GM12891 (cell line): ENCODE measurements at places on chromosomes 2 and 18.

DNA sequence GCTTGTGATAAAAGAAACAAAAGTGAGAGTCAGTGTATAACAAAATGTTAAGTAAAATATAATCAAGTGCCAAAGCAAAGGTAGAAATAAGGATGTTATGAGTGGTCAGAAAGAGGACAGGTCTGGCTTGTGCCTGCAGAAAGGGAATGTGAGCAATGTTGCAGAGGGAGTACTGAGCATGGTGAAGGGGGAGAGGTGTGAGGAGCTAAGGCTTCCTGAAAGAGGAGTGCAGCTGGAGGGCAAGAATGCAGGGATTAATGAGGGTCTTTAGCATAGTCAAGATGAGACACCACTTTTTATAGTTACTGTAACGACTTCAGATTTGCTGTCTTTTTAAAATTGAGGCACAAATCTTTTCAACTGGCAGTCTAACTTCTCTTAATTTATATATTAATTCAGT lies 22.0 kb upstream of the FIGN start:
- DNase-seq: no peak

GRCh38 chr2:15858466-15858865 lies 81.9 kb upstream of the MYCN start:
- no peak for DNase-seq

DNA sequence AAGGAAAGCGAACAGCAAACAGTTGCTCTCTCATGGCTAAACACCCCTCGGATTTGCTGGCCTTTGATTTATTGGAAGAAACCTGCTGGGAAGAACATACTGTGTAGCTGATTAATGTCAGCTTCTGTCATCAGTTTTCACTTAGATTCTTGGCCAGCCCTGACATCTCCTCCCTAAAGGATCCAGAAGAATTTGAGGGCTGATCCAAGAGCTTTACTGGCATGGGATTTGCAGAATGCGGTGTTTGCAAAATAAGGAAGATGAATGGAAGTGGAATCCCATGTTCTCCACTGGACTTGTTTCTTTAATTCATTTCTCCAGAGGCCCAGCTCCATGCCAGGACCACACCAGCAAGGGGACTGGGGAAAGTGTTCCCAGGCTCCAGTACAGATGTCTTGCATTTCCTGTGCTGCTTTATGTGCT lies 80.5 kb downstream of the RDH14 start:
- no peak for DNase-seq

DNA sequence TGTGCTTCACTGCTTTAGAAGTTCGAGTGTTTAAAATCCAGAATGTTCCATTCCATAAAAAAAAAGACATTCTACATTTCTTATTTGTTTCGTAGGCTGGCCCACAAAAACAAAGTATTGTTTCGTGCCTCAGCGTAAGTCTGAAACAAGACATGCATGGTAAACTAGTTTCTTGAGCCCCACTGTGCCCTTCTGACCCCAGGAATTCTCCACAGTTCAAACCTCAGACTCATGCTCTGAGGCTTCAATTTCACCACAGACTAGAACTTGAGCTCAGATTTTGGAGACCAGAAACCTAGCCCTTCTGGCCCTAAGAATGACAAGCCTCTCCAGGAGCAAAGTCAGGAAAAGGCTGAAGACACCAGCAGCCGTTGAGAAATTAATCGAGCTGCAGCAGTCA lies 151.5 kb downstream of the SLC8A1 start:
- no peak for DNase-seq

DNA sequence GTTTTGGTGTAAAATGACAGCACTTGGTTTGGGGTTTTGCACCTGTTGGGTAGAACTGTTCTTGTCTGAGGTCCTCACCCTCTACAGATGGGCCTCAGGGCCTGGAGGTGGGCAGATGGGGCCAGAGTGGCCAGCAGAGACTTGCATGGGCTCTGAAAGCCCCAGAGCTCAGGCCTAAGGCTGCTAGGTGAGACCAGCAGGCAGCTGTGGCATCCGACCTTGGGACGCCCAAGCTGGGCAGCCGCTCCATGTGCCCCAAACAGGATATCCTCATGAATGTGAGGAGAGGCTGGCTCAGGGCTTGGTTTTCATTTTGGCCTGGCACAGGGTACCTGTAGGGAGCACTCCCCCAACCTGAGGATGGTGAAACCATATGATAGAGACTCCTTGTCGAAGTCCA lies 38.3 kb downstream of the GBX2 start:
- no peak for DNase-seq

- DNase-seq: no peak
Observed at GRCh38 chr18:75343389-75343788, 84.1 kb downstream of the SMIM21 start.

DNA sequence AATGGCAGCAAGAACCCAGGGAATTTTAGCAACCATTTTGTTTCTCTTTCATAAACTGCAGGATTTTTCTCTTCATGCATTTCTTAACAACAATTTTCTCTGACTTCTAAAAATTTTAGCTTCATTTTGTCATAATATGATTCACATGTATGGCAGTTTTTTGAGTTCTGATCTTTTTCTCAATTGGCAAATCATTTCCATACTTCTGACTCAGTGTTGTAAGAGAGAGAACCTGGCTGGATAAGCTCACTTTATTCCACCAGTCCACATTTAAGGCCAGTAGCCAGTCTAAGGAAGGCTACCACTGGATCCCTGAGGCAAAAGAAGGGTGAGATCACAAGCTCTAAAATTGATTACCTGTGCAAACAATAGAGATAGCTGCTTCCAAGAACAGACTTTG lies 42.8 kb upstream of the COL3A1 start:
- DNase-seq: no peak

DNA sequence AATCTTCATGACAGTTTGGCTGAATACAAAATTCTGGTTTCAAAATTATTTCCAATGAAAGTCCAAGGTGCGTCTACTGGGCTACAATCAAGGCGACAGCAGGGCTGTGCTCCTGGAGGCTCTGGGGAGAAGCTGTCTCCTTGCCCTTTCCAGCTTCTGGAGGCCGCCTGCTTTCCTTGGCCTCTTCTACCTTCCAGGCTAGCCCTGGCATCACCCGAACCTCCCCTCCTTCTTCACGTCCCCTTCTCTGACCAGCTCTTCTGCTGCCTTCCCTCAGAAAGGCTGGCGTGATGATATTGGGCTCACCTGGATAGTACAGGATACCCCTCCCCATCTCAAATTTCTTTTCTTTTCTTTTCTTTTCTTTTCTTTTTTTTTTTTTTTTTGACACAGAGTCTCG lies 115.5 kb downstream of the KCNF1 start:
- DNase-seq: no peak

DNA sequence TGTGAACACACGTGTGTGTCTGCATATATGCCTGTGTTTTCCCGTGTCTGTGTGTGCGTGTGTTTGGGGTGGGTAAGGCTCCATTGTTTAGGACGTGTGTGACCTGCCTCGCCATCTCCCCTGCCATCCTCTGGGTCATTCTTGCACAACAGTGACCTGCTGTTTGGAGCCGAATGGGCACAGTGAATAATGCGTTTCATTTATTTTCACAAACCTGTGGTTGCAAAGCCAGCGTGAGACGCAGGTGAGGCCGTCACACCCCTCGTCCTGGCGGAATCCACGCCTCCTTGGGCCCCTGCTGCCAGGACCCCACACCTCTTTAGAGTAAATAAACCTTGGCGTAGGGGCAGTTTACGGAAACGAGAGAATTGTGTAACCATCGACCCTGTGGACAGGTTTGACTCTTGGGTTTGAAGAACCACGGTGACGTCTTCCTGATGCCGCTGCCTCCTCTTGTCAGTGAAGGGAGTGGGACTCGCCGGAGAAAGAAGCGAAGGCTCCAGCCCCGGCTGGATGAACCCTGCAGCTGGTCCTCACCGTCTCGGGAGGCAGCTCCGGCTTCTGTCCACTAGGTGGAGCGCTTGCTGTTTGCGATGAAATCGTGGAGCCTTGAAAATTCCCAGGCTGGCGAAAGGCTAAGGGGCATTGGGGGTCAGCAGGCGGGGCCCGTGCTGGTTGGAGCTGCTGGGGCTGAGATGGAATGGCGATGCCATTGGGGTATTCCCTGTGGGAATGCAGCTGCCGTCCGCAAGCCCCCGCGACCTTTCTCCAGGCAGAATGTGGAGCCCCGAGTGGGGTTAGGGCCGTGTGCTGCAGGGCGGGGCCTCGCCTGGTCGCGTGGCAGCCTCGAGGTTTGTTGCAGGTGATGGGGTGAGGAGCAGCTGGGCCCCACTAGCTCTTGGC lies 81.1 kb downstream of the RTP5 start:
- peak; percentile 84 for DNase-seq

DNA sequence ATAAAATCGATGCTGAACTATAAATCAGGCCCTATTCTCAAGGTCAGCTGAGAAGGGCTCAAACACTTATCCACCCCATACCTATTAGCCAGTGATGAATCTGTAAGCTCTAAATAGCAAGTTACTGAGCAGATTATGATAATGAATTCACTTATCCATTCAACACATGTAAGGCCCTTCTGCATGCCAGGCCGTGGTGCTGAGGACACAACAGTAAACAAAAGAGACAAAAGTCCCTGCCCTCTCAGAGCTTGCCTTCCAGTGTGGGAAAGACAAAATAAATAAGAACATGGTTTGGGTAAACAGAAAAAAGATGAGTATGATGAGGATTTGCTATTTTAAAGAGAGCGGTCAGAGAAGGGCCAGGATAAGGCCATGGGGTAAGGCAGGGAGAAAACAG lies 11.7 kb downstream of the TTC32 start:
- no peak for DNase-seq

DNA sequence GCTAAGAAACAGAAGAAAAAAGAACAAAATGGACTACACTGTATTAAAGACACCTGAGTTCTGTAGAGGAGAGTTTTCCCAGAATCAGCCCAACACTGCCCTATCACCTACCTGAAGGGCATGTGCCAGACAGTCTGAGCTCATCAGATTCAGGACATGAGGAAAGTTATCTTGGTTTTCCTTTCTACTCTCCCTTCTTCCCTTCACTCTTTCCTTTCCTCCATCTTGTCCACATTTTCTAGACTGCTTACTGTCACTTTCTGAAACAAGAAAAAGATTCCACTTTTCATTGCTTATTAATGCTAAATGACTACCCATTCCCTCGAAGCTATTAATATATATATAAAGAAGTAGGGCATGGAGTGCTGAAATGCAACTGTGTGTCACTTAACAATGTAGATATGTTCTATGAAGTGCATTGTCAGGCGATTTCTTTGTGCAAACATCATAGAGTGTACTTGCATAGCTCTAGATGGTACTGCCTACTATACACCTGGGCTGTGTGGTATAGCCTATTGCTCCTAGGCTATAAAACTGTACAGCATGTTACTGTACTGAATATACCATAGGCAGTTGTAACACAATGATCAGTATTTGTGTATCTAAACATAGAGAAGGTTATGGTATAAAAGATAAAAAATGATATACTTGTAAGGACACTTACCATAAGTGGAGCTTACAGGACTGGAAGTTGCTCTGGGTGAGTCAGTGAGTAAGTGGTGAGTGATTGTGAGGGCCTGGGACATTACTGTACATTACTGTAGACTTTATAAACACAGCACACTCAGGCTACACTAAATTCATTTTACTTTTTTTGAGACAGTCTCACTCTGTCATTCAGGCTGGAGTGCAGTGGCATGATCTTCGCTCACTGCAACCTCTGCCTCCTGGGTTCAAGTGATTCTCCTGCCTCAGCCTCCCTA lies 145.5 kb upstream of the ITGA6 start:
- no peak for DNase-seq

DNA sequence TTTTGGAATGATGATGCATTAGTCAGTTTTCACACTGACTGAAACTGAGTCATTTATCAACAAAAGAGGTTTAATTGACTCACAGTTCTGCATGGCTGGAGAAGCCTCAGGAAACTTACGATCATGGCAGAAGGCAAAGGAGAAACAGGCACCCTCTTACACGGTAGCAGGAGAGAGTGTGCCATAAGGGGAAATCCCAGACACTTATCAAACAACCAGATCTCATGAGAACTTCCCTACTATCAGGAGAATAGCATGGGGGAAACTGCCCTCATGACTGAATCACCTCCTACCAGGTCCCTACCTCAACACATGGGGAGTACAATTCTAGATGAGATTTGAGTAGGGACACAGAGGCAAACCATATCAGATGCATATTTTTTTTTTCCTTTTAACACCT lies 504.5 kb upstream of the VRK2 start:
- no peak for DNase-seq

DNA sequence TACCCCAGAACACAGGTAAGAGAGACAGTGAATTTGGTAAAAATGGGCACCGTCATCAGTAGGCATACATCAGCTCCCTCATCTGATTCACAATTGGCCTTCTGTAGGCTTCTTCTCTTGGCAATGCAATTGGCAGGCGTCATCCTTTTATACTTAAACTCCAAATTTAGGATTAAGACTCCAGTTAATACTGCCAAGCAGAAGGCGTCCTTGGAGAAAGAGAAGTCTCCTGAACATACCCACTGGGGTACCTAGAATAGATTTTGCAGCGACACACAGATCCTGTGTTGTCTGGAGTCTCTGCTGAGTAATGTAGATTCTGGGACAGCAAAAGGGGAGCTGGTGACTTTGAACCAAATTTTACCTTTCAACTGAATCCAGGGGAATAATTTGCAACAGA lies 592 bp upstream of the METAP1D start:
- no peak for DNase-seq

- DNase-seq: peak; percentile 39
Observed at GRCh38 chr2:96267159-96267971, 1.3 kb downstream of the CIAO1 start.

DNA sequence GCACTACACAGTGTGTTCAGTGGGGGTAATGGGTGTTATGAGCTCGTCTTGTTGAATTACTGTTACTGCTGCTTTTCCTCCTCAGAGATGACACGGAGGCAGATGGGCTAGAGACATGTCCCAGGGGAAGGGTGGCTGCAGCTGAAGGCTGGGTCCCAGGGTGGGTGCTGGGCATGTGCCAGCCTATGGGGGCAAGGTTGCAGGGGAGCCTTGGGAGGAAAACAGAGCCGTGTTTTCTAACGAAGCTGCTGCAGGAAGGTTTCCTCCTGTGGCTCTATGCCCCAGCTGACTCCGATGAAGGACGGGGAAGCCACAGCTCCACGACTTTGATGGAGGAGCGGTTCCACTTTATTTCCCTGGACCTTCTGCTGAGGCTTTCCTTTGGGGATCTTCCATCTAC lies 42.4 kb downstream of the ASB18 start:
- DNase-seq: no peak

DNA sequence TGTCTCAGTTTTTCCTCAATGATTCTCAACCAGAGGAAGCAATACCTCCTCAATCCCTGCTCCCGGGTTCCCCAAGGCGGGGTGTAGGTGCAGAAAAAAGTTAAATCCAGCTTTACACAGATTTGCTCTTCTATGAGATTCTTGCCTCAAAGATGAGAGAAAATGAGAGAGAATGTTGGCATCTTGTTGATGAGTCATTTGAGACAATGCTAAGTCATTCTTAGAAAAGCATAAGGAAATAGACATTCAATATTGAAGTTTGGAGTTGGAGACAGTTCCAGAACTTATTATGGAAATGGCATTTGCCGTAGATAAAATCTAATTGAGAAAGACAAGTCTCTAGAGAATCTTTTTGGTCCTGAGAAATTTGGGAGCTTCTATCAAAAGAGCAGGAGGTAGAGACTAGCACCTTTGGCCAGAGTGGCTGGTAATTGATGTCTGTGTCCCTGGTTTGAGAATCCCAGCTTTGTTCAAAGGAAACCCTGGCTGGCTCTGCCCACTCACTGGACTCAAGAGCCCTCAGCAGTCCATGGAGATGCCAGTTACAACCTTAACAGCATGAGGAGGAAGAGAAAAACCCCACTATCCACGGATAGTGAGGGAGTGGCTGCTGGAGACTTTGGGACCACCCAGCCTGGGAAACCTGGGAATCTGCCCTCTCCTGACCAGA lies 181.2 kb downstream of the FAM124B start:
- DNase-seq: no peak
